ENCODE measurements at places on chromosomes 12 and 14.
A peak's percentile ranks its signal among the peaks of the same experiment; 100 is the strongest.

DNA sequence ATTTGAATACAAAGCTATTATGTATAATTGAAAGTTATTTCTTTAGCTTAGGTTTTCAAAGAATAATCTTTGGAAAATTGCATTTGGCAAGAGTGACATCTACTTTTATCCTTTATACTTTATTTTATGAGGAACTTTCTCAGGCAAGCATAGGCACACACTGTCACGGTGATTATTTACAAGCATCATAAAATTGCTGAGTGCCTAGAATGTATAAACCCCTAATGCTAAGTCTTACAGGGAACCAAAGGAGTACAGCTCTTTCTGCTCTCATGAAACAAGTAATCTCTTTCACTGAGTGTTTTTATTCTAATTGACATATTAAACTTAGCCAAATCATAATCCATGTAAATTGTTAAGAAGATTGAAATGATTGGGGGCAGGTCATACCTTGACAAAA lies 154.9 kb downstream of the FSCB start:
- no peak for DNase-seq

GRCh38 chr12:12872934-12873275 lies 18.5 kb upstream of the GPRC5A start:
- DNase-seq, result no peak

- no peak for DNase-seq
These were observed 29.5 kb upstream of the RPLP0 start for GRCh38 chr12:120230326-120230973.

DNA sequence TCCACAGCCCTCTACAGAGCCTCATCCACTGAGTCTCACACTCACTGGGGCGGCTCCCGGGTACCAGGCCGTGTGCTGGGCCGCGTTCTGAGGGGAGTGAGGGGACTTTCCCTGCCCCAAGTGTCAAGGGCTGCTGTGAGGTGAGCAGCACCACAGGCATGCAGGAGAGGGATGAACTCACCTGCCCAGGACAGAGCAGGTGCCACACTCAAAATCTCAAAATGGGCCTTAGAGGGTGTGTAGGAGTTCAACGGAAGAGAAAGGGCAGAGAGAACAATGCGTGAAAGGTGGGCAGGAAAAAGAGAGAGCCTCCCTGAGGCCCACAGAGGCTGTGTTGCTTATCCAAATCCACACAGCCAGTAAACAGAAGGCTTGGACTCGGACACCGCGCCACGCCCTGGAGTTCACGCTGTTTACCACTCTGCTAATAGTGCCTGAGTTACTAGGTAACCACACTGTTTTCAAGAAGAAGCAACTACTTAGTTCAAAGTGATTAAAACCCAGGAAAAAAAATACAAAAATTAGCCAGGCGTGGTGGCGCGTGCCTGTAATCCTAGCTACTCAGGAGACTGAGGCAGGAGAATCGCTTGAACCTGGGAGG lies 32.7 kb downstream of the TSPAN11 start:
- DNase-seq, result no peak

- peak; percentile 83 for DNase-seq
These were observed at the start of gene MED13L for GRCh38 chr12:116277467-116278278. Gene MED13L (minus strand): TSS chr12:116277693. CDS start chr12:116277131, 562 bp downstream.

DNA sequence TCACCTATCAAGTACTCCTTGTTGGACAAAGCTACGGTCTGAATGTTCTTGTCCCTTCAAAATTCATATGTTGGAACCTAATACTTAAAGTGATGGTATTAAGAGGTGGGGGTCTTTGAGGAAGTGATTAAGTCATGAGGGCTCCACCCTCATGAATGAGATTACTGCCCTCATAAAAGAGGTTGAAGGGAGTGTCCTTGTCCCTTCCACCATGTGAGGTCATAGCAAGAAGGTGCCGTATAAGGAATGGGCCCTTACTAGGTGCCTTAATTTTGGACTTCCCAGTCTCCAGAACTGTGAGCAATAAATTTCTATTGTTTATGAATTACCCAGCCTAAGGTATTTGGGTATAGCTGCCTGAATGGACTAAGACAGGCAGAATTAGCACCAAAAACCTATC lies 191.1 kb upstream of the NUDT4 start:
- DNase-seq, result no peak

DNA sequence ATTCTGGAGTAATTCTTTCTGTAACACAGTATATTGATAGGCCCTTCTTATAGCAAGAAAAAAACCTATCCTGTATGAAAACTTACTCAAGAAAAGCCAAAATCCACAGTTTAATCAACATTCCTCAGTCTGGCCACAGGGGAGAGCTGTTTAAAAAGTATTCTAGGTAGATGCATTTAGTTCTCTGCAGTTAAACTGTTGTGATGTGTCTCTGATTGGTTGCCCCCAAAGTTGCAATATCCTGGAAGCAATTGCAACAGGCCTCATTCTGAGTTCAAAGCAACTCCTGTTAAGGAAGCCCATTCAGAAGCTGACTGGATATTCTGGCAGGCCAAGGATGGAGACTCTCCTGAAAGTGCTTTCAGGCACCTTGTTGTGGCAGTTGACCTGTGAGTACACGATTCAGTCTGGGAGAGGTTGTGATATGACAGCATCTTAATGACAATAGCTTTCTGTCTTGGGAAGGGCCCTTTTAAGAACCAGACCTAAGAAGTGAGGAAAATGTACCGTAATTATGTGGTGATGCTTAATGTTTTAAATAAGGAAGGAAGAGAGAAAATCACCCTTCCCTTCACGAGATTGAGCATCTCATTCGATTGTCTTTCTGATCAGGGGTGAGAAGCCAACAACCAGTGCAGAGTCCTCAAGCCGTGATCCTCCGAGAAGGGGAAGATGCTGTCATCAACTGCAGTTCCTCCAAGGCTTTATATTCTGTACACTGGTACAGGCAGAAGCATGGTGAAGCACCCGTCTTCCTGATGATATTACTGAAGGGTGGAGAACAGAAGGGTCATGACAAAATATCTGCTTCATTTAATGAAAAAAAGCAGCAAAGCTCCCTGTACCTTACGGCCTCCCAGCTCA lies 420.7 kb downstream of the DAD1 start:
- no peak for DNase-seq

- no peak for DNase-seq
These were observed 170.7 kb downstream of the NUAK1 start for GRCh38 chr12:105968025-105968424.

DNA sequence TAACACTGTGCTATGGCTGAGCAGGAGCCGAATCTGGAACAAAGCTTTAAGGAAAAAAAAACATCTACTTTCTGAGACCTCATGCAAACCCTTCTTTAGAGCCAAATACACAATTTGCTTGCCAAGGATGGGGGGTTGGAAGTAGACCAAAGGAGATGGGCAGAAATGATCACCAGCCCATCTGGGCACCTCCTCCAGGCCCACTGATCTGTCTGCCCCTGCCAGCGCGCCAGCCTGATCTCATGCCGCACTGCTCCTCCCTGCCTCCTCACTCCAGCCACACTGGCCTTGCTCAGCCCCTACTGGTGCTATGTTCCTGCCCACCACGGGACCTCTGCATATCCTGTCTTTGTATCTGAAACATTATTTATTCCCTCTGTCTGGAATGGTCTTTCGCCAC lies 24.8 kb upstream of the RAB35 start:
- no peak for DNase-seq

- no peak for DNase-seq
These were observed 227.4 kb upstream of the PWP1 start for GRCh38 chr12:107458163-107458562.

- DNase-seq, result no peak
These were observed 62.7 kb downstream of the RASSF3 start for GRCh38 chr12:64672925-64673409.

DNA sequence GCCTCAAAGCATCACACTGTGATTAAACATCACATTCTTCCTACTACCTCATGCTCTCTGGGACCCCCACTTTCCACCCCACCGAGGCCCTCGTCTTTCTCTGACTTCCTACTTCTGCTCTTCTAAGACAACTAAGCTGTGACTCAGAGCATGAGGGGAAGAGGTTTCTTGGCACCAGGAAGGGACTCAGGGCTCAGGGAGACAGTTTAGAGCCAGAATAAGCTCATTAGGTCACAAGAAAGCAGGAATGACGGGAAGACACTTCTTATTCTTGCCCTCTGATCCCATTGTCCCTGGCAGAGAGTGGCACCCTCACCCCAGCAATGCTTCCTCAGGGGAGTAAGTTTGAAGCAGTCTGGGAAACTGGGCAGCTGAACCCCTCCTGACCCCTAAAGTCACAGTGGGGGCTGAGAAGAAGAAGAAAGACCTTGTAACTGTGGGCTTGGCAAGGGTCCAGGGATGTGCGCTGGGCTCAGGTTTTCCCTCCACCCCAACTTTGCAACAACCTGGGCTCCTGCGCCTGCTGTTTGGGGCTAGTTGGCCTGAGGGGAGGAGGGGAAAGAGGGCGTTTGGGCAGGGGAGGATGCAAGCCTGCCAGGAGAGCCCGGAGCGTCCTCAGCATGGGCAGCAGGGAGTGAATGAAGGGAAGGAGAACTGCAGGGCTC lies 64.6 kb upstream of the ACTN1 start:
- no peak for DNase-seq

DNA sequence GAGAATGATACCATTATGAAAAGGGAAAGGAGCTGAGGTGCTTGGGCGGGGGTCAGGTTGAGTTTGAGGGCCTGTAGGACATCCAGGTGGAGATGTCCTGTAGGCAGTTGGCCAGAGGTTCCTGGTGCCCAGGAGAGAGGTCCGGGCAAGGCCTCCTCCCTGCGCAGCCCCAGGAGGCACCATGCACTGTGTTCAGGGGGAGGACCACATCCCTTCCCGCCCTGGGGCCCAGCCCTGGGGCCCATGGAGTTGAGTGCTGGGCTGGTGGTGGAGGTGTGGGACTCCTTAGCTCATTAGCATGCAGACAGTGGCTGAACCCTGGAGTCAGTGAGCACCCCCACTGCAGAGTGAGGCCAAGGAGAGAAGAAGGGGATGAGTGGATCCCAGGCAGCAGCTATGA lies 5.7 kb upstream of the FAIM2 start:
- DNase-seq, result no peak

- no peak for DNase-seq
These were observed 236.5 kb upstream of the PELI2 start for GRCh38 chr14:55881577-55882241.

DNA sequence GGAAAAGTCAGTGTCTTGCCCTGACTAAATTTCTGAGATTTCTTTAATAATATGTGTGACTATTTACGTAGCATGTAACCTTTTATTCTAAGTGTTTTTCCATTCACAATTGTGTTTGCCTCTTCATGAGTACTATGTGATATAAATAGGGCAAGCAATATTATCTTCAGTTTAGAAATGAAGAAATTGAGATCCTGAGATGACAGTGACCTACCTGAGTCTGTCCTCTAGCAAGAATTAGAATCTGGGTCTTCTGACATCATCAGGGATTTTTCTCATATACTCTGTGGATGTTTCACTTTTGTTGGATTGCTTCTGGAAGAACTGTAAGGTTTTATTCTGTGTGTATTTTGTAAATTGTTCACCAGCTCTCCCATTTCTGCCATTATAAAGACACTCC lies 35.0 kb downstream of the TMTC2 start:
- no peak for DNase-seq
